ENCODE measurements at places on chromosomes 11 and 22.

DNA sequence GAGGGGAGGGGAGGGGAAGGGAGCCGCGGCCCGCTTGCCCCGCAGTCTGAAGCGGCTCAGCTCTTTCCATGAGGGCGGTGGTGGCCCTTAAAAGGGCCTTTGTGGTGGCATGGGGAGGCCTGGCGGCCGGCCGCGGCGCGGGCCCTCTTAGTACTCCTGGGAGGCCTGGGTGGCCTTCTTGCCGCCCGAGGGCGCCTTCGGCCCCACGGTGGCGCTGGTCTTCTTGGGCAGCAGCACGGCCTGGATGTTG is 6.9 kb downstream of the DPAGT1 start:
- DNase-seq: no peak

DNA sequence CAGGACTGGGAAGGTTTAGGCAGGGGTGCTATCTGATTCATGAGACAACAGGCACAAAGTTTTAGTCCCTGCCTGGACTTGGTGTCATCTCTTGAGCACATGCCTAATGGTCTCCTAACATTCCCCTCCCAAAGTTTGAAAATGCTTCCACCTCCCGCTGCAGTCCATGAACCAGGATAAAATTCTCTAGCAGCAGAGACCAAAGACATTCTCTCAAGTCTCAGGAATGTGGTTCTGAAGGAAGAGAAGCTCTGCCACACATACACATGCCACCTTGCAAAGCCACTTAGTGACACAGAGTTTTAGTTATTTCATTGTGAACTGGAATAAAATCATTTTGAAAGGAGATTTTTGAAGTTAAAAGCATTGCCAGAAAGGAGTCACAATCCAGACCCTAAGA is 15.5 kb downstream of the OR51B6 start:
- no peak for DNase-seq

DNA sequence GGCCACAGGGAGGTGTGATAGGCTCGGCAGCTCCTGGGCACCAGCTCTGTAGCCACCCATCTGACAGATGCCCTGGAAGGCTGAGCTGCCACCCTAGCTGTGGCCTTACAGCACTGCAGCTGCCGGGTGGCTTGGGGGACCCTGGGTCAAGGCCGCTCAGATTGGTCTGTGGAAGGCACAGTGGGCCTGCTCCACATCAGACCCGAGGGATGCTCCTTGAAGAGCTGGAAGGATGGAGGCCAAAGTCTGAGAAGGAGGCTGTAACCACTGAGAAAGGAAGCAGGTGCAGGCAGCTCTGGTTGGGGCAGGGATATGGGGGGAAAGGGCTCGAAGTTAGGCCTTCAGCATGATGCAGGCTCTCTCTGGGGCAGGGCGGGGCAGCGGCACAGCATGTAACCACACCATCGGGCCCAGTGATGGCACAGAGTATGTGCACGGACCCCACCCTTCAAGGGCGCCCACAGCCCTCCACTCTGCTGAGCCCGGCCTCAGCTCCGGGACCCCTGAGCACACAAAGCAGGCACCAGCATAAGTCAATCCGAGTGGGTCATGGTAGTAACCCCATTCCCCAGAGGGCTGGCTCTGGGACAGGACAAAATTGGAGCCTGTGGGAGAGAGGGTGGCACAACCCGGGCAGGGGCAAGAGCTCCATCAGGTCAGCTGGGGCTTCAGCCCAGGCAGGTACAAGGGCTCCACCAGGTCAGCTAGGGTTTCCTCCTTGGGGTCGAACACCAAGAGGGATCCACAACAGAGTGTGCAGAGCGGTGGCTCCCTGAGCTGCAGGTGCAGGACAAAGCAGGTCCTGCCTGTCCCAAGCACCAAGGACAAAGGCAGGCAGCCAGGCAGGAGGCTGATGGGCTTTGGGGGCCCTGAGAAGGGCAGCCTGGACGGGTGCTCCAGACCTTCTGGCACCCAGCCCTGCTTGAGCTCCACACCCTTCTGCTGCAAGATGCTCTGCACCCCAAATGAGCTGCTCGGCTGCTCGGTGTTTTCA is 1511.1 kb downstream of the BRD1 start:
- no peak for DNase-seq

- no peak for DNase-seq
Observed at GRCh38 chr22:26751217-26751616, 93.8 kb downstream of the MIAT start.

- no peak for DNase-seq
Observed at GRCh38 chr11:128244871-128245270, 342.5 kb downstream of the ETS1 start.

Data from NCI-H510A (cell line).